ENCODE measurements at places on chromosomes 16 and 17. TPM values are rescaled to one million over a fixed set of nuclear protein-coding genes. Genes with fewer than 3 reads are reported as not detected.

DNA sequence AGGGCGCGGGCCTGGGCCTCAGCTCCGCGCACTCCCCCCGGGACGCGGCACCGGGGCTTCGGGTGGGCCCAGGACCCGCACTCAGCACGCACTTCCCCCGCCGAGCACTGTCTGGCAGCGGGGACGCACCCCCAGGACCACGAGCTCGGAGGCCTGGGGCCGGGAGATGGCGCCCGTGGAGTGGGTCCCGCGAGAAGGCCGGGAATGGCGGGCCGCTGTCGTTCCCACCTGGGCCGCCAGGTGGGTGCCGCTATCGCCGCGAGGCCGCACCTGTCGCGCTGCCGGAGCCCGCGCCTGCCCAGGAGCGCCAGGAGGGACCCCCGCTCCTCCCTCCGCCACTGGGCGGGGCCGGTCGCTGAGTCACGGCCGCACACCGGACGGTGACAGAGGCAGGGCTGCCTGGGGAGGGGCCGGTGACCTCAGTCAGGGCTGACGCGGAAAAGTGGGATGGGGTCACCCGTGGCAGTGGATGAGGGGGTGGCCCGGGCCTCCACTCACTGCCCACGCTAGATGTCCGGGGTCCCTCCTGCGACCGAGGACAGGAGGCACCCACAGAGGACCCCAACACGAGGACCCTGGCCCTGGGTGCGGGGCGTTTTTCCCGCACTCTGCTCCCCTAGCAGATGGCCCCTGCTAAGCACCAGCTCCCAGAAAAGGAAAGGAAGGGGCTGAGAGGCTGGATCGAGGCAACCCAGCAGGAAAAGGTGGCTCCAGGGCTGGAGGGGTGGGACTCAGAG, 6.9 kb upstream of the ACTG1 start:
- no peak for DNase-seq

Gene EVPLL
- 0.23 TPM for polyA plus RNA-seq

GRCh38 chr16:82585675-82586074, 41.1 kb upstream of the CDH13 start:
- DNase-seq: no peak

Gene KRTAP2-1
- not detected for polyA plus RNA-seq

DNA sequence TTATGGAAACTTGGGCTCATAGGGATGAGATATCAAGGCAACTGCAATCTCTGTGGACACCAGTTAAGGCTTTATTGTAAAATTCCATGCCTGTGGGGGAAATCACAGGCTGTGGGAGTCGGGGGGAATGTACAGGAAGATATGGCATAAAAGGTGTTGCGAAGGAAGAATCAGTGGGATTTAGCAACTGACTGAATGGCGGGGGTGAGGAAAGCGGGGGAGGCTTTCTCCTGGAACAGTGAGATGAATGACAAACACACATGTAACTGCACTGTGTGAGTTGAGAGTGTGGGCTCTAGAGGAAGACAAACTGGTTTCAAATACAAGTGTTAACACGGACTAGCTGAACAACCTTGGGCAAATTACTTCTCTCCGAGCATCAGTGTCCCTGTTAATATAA, 143.7 kb downstream of the PRKCB start:
- no peak for DNase-seq

DNA sequence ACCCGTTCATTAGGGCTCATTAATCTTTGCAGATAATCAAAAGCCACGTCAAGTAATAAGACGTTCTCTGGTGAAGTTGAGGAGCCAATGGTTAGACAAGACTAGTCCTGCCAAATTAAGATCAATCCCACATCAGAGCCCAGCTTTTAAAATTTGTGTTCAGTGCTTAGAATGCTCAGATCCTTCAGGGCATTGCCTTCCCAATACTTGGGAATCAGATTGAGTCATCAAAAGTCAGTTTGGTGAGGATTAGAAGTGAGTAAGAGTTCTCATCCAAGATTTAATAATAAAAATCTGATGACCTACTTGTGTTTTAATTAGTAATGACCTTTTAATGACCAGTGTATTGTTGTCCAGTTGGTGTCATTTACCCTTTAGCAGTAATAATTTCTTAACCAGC, 19.8 kb downstream of the MAP2K4 start:
- no peak for DNase-seq

Gene IRX6
- 5.5 TPM for polyA plus RNA-seq

DNA sequence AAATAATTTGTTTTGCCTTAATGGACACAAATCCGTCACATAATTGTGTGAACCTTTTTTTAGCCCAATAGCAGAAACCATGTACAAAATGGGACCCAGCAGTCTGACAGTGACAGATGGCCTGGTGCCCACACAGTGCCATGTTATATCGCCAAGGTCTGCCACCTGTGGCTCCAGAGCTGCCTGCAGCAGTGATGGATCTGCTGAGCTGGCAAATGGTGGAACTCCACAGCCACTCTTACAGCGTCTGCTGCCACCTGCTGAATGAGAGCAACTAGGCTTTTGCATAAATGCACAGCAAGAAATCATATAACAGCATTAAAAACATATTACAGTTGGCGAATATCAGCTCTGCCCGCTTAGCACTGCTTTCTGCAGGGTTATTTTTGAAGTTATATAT, 59.4 kb downstream of the NUP93 start:
- DNase-seq: peak; percentile 42

- DNase-seq: no peak
Observed at GRCh38 chr16:2924901-2925755, 13.4 kb downstream of the FLYWCH1 start.

DNA sequence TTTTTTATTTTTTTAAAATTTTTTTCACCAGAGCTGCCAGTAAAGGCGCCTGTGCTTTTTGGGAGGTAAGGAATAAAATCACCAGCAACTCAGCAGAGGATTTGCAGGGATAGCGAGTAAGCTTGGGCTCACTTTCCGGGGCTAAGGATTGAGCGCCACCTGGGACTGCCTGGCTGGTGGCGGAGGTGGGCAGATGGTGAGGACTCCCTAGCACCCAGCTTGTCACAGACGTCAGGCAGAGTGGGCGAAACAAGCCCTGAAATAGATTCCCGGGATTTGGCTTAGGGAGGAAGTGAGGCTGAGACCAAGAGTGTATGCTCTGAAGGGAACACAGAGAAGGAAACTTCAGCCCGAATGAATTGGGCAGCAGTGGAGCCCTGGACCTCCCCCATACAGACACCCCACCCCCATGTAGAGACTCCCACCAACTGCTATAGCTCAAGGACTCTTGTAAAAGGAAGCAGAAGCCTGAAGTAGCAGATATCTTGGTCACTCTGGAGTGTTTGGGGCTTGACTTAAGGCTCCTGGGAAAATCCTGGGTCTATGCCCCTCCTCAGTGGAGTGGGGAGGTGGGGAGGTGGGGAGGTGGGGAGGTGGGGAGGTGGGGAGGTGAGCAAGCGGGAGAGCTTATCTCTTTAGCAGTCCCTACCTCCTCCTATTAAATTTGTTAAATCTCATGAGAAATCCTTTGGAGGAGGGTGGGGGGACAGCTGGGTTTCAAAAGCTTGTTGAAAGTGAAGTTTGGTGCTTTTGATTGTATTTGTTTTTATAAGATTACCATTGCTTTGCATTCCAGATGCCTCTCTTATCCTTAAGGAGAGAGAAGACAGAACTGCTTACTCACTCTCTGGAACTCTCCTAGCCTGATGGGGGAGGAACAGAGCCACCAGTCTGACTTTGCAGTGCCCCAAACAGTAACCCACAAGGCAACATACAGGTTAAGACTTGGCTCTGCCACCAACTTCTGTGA, 8.2 kb downstream of the ARL4D start:
- DNase-seq: no peak

DNA sequence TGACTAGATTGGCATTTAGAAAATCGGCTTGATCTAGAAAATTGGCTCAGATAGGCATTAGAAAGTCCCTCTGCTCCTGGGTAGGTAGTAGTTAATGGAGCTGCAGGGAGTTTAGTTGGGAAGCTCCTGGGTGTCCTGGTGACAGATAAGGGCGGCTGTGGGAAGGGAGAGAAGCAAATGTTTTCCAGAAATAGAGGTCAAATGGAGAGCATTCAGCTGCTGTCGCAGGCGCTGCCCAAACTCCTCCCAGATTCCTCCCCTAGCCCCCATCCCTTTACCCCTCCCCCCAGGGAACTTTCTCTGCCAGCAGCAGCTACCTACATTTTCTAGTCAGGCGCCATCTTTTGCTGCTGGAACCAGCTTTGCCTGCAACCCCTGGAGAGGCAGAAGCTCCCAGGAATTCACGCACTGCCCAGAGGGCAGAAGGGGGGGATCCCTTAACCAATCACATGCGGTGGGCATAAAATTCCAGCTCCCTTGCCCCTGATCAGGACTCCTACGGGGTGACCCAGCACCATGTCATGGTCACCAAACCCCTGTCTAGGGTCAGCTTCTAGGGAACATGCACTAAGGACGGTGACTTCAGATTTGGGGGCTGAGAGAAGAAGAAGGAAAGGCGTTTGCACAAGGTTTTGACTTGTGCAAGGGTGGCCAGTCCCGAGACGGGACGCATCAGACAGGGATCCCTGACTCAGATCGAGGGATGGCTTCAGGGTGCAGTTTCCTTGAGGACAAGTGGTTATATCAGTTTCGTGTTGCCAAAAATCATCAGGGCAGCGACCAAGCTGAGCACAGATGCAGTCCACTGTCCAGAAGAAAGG, 43.8 kb downstream of the SOCS1 start:
- DNase-seq: no peak

- no peak for DNase-seq
Observed at GRCh38 chr17:1909985-1910384, 80.2 kb downstream of the RPA1 start.

GRCh38 chr17:1495265-1495989, 2.9 kb upstream of the MYO1C start:
- no peak for DNase-seq

Gene SAMD14
- 16.1 TPM for polyA plus RNA-seq

DNA sequence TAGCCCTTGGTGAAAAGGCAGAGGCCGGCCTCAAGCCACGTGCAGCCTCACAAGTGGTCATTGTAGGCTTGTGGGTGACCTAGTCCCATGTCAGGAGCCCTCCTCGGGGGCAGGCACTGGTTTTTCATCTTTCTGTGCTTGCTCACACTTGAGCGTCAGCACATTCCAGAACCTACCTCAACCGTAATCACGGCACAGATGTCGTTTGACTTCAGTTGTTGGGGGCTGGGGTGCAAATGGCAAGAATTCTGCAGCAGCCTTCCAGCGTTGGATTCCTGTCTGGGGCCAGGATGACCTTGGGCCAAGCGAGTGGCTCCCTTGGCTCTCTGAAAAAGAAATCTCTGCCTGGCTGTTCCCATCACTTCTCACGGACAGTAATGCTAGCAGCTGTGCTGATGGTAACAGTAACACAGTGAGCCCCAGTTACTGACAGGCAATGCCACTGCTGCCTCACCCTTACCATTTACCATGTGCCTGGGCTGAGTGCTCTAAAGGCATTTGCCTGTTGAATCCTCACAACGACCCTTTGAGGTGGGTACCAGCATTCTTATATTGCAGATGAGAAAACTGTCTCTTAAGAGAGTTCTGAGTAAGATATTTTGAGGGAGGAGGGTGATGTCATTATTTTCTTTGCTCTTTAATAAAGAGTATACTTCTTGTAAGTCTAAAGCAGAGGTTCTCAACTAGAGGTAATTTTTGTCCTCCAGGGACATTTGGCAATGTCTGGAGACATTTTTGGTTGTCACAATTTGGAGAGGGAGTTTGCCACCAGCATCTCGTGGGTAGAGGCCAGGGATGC, 46.5 kb downstream of the KSR1 start:
- no peak for DNase-seq

Gene MYLK3
- 1.7 TPM for polyA plus RNA-seq

DNA sequence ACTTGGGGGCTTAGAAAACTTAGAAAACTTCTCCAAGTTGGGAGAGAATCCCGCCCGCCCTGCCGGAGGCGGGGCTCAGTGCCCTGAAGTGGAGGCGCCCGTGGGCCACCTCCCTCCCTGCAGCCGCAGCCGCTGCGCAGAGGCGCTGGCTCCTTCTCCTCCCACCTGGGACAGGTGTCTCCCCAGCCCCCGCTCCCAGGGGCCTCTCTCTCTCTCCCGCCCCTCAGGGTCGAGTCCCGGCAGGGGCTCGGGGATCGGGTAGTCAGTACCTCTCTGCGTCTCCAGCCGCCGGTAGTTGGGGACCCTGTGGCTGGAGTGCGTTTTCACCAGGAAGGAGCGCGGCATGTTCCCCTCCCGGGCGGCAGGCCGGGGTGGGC, 257 bp downstream of the SNAI3 start:
- DNase-seq: no peak

Gene BICDL2
- 2.6 TPM for polyA plus RNA-seq

DNA sequence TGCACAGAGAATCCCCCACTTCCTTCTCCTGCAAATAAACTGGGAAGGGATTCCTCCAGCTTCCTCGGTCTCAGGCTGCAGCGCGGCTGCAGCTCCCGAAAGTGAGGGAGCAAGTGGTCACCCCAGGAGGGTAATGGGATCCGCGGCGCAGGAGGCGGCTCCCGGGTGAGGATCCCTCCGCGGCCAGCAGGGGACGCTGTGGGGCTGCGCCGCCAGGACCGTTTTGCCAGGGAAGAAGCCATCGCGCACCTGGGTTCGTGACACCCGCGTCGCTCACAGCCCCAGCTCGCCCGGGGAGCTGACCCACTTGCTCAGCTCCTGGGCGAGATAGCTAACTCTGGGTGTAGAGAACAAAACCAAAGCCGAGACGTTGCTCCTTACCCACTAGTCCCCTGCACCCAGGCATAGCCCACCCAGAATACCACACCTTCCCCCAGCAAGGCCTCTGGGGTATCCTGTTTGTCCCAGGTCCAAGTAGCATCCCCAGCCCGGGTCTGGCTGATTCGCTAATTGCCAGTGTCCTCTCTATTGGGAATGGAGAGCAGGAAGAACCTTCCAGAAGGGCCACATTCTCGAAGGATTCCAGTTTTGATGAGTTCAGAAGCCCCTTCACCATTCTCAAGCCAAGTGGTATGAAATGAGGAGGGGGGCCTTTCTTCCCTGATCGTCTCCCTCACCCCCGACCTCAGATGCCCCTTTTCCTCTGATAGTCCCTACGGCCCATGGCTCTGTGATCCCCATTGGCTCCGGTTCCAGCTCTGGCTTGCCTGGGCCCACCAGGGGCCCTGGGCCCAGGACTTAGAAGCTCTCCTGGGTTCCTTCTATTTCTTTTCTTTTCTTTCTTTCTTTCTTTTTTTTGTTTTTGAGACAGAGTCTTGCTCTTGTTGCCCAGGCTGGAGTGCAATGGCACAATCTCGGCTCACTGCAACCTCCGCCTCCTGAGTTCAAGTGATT, 14.1 kb downstream of the CYGB start:
- DNase-seq: no peak

Gene FN3K
- polyA plus RNA-seq: 29.7 TPM

Gene CTF1
- 6.4 TPM for polyA plus RNA-seq

DNA sequence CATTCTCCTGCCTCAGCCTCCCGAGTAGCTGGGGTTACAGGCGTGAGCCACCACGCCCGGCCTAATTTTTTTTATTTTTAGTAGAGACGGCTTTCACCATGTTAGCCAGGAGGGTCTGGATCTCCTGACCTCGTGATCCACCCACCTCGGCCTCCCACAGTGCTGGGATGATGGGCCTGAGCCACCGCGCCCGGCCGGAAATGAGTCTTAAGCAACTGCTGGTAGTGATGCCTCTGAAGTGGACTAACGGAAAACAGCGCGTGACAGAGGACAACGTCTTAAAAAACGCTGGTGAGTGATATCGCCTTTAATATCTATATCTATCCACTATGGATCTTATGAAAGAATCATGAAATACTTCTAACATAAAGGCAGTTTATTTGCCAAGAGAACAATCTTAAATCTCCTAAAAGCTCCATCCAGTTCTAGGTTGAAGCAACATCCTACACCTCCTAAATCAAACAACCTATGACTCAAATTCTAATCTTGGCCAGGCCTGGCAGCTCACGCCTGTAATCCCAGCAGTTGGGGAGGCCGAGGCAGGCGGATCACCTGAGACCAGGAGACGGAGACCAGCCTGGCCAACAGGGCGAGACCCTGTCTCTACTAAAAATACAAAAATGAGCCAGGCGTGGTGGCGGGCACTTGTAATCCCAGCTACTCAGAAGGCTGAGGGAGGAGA, 69.8 kb downstream of the NXN start:
- no peak for DNase-seq

Gene SEPTIN1
- polyA plus RNA-seq: 1.8 TPM
